ENCODE measurements at places on chromosomes 11 and 22.
A peak's percentile ranks its signal among the peaks of the same experiment; 100 is the strongest.

GRCh38 chr22:49025791-49026493 is 801.7 kb downstream of the BRD1 start:
- DNase-seq, result no peak

DNA sequence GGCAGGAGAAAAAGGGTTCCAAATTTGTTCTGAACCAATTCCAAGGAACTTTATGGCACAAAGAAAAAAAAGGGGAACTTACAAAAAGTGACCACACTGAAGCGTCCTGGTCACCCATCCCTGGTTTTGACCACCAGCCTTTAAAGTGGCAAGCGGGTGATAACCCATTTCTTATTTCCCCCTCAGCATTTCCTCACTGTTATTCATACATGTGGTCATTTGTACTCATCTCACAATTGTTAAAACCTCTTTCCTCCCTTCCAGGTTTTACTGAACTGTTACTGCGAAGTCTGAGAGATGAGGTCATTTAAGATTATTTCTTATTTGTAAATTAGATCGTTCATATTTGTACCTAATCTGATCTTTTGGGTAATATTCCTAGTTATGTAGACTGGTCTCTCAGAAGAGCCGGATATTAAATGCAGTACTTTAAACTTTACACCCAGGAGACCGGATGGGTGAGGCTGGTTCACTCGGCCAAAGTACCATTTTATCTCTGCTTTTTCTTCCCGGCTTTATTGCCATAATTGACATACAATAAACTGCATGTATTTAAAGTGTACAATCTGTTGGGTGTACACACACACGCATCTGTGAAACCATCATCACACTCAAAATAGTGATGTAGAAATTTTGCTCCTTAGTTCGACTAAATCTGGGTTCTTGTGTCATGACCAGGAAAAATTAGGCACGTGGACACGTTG is 47.0 kb downstream of the CDPF1 start:
- DNase-seq, result no peak

DNA sequence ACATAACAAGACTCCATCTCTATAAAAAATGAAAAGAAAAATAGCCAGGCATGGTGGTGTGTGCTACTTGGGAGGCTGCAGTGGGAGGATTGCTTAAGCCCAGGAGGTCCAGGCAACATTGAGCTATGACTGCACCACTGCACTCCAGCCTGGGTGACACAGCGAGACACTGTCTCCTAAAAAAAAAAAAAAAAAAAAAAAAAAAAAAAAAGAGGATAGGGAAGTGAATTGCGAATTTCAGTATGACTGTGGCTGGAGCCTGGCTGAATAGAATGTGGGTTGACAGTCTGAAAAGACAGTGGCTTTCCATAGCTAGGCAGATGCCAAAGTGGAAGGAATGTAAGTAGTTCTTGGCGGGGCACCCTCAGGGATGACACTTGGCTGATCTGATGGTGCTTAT is 6.4 kb upstream of the LDHAL6A start:
- no peak for DNase-seq

DNA sequence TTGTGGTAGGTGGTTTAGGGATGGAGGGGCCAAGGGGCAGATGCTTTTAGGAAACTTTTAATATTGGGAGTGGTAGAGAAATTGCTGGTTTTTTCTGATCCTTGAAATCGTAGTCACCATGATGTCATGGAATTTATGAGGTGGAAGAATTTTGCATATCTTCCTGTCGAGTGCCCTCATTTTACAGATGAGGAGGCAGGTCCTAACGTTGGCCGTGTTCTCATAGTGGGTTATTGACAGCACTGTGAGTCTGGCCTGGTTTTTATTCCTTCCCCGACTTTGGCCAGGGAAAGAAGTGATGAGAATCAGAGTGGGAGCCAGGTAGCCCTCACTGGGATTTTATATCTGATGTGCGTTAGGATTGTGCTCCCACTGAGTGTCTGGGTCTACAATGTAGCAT is 8.8 kb upstream of the PACS1 start:
- no peak for DNase-seq

GRCh38 chr22:19422440-19423301 is 8.9 kb downstream of the HIRA start:
- no peak for DNase-seq

DNA sequence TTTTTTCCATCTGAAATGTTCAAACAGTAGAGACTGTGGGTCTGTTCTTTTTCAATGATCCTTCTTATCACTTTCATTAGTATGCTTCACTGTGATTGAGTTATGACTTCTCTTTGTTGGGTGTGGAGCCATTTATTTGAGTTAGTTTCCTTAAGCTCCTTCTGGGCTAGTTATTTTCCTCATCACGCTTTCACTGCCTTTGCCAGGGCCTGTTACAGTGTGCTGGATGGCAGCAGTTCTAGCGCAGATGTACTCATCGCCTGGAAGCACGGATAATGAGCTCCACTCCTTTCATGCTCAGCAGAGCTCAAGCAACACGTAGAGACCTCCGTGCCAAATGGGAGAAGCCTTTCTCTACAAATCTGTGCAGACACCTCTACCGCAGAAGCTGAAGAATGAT is 7.0 kb upstream of the ARHGAP42 start:
- peak; percentile 27 for DNase-seq

GRCh38 chr11:62477927-62478326 is 59.1 kb downstream of the SCGB1A1 start:
- DNase-seq, result no peak

DNA sequence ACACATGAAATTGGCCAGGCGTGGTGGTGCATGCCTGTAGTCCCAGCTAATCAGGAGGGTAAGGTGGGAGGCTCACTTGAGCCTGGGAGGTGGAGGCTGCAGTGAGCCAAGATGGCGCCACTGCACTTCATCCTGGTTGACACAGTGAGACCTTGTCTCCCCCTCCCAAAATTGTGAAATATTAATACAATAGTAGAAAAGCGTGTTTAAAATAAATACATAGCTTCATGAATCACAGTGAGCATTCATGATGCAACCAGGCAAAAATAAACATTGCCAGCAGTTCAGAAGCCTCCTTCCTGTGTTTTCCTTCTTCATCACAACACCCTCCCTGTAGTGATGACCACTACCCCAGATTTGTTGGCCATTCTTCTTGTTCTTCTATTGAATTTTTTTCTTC is 4.3 kb upstream of the TEAD1 start:
- no peak for DNase-seq

- DNase-seq, result no peak
Measured at GRCh38 chr22:38098410-38099249, 11.9 kb downstream of the BAIAP2L2 start.

DNA sequence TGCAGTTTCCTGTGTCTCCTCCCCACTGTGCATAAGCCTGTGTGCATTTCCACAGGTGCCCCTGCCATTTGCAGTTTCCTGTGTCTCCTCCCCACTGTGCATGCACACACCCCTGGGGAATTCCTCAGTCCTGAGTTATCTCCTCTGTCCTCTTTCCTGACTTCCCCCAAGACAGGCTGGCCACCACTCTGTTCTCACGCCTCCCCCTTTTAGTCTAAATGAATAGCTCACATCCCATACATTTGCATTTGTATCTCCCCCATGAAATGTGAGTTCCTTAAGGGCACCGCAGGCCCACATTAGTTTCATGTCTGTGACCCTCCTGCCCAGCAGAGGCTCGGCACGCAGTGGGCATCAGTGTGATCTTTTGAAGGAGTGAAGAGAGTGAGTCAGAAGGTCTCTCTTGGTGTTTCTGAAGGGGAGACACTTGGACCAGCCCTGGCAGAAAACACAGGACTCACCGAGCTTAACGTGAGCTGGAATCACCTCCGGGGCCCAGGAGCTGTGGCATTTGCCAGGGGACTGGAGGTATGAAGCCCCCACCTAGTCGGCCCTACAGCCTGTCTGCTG is 6.2 kb downstream of the LRRC74B start:
- DNase-seq, result no peak

- no peak for DNase-seq
Measured at GRCh38 chr11:101046947-101047346, 82.7 kb downstream of the PGR start.

GRCh38 chr11:20647976-20648565 is 21.3 kb upstream of the NELL1 start:
- no peak for DNase-seq

- DNase-seq, result no peak
Measured at GRCh38 chr11:104124979-104125378, 39.0 kb downstream of the PDGFD start.

GRCh38 chr22:45664136-45664646 is 7.4 kb upstream of the ATXN10 start:
- DNase-seq, result no peak

DNA sequence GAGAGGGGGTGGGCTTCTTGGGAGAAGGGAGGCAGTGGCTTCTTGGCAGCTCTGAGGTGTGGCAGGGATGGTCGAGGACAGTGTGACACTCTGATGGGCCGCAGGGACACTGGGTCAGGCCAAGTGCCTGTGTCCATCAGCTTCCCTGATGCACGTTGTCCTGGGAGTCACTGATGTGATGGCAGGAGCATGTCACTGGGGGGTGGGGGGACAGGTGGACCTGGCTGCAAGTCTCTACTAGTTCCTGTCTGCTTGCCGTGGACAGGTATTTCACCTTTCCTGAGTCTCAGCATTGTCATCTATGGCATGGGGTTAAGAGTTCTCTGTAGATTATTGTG is 592.9 kb downstream of the TBC1D22A start:
- DNase-seq, result no peak

- DNase-seq, result no peak
Measured at GRCh38 chr11:64826578-64827450, 16.5 kb upstream of the MEN1 start.

GRCh38 chr11:118608360-118609227 is 1.2 kb downstream of the PHLDB1 start:
- DNase-seq, result no peak

GRCh38 chr11:92048415-92048814 is 176.2 kb upstream of the FAT3 start:
- no peak for DNase-seq

- no peak for DNase-seq
Measured at GRCh38 chr11:91104237-91104636, 881.4 kb upstream of the CHORDC1 start.

- DNase-seq, result no peak
Measured at GRCh38 chr11:61720597-61720996, 31.8 kb upstream of the MYRF start.

- no peak for DNase-seq
Measured at GRCh38 chr11:10725907-10726253, 25.2 kb upstream of the CTR9 start.

DNA sequence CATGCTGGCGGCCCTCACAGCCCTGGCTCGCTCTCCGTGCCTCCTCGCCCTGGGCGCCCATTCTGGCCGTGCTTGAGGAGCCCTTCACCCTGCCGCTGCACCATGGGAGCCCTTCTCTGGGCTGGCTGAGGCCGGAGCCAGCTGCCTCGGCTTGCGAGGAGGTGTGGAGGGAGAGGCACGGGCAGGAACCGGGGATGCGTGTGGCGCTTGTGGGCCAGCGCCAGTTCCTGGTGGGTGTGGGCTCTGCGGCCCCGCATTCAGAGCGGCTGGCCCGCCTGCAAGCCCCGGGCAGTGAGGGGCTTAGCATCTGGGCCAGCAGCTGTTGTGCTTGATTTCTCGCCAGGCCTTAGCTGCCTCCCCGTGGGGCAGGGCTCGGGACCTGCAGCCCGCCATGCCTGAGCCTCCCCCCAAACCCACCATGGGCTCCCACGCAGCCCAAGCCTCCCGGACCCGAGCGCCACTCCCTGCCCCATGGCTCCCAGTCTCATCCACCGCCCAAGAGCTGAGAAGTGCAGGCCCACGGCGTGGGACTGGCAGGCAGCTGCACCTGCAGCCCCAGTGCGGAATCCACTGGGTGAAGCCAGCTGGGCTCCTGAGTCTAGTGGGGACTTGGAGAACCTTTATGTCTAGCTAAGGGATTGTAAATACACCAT is 163.4 kb upstream of the LRRC4C start:
- DNase-seq, result no peak

- DNase-seq, result no peak
Measured at GRCh38 chr11:17445240-17445795, 31.3 kb downstream of the ABCC8 start.

- no peak for DNase-seq
Measured at GRCh38 chr22:39363751-39364515, 14.1 kb downstream of the SYNGR1 start.

DNA sequence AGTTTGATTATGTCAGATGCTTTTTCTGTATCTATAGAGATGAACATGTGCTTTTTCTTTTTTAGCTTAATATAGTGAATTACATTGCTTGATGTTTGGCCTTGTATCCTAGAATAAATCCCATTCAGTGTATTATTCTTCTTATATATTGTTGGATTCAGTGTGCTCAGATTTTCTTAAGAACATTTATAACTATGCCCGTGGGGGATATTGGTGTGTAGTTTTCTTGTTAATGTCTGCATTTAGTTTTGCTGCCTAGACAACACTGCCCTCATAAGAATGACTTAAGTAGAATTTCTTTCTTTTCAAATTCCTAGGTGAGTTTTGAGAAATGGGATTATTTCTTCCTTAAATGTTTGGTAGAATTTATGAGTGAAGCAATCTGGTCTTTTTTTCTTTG is 98.5 kb downstream of the TMEM135 start:
- DNase-seq, result no peak

DNA sequence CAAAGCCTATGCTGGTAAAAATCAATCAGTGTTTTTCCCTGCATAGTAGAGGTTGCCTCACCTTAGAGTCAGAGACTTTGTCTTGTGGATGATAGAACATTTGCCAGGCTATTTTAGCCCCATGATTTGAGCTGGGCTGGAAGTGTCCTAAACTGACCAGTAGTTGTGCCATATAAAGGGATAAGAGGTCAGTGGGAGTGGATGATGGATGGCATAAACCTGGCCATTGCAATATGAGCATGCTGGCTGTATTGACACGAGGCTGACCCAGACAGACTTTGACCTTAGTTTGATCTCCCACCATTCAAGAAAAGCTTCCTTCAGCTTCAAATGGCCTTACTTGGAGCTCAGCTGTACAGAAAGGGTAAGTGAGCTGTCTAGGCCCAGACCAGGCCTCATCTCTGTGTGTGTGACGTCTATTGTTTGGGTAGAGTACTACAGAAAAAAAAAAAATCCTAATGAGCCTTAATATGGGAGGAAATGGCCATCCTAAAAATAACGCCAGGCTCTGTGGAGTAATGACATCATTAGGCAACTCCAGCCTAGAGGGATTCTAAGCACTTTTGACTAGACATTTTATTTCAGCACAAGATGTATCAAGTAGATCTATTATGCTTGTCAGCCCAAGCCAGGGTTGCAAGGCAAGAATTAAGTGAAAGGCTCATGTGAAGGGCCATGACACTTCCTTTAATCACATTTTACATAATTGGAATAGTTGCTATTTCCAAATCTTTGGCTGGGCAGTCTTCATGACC is 51.3 kb upstream of the CADM1 start:
- no peak for DNase-seq

GRCh38 chr11:86370922-86371594 is 3.6 kb upstream of the CCDC81 start:
- DNase-seq, result no peak

GRCh38 chr11:19954899-19955298 is 205.4 kb downstream of the DBX1 start:
- DNase-seq, result no peak

DNA sequence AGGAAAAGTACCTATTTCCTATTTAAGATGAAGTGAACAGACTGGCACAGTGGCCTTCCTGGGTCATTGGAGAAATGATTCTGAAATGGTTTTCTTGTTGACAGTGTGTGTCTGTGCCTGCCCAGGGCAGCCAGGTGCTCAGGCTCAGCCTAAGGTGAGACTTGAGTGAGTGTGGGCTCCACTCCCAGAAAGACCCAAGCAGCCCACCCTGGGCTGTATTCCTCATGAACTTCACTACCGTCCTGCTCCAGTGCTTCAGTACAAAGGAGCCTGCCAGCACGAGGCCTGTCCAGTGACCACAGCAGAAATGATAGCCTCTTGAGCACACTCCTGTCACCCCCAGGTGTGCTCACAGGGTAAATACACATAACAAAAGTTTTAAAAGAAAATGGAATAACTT is 49.5 kb downstream of the GAB4 start:
- DNase-seq, result no peak

Measured in nucleus accumbens (tissue), 56 donors.